ENCODE measurements at places on chromosomes 1 and 21.

- DNase-seq, result no peak
Observed at GRCh38 chr1:213693864-213694263, 293.9 kb upstream of the PROX1 start.

- no peak for DNase-seq
Observed at GRCh38 chr1:55822891-55823290, 607.7 kb upstream of the USP24 start.

- no peak for DNase-seq
Observed at GRCh38 chr1:53449021-53449420, 10.2 kb upstream of the DMRTB1 start.

DNA sequence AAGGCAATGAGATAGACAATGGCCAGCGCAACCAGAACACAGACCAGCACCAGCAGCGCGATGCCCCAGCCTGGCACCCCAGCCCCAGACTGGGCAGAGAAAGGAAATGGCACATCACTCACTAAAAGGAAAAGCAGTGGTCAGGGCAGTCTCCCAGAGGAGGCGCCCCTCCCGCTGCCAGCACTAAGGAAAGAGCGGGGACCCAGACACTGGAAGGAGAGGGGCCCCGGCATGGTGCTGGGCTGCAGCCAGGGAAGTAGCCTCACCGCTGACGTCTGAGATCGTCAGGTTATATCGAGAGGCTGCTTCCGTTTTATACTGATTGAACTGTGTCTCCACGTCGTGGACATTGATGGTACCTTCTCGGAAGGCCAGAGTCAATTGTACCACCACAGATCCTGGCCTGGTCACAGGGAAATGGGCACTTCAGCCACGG lies 13.8 kb downstream of the TRIM46 start:
- no peak for DNase-seq

DNA sequence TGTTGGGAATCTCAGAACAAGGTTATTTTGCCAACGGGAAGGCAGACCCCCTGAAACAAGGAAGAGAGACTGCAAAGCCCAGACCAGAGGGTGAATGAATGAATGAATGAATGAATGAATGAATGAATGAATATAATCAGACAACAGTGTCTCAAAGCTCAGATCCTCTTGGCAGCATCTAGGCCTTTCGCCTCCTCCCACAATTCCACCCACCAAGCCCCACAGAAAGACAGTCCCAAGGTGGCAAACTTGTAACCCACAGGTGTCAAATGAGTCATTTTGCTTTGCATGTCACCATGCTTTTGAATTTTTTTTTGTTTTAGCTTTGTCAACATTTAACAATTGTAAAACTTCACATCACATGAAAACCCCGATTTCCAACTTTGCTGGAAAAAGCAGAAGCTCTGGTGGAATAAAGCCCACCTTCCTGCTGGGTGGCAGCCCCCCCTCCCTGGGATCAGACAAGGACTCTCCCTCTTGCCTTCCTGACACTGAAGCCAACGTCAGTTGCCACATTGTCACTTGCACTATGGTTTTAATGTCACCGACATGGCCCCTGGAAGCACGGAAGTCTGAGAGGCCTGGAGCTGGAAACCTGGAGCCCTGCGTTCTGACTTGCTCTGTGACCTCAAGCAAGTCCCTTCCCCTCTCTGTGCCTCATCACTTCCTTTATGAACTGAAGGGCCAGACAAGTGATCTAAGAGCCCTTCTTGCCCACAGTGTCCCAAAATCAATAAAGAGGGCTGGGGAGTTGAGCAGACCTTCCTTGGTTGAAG lies 134.6 kb upstream of the RUNX3 start:
- DNase-seq, result no peak

GRCh38 chr1:182450087-182450486 lies at the start of gene RGSL1:
TSS of gene RGSL1 (plus strand) at chr1:182450146. CDS start at chr1:182450166, 20 bp downstream.
- no peak for DNase-seq

GRCh38 chr21:42317341-42317741 lies 2.1 kb upstream of the TFF3 start:
- DNase-seq, result no peak

GRCh38 chr1:222140206-222140605 lies 398.3 kb upstream of the DUSP10 start:
- no peak for DNase-seq

GRCh38 chr1:189805735-189806134 lies 671.9 kb downstream of the BRINP3 start:
- no peak for DNase-seq

DNA sequence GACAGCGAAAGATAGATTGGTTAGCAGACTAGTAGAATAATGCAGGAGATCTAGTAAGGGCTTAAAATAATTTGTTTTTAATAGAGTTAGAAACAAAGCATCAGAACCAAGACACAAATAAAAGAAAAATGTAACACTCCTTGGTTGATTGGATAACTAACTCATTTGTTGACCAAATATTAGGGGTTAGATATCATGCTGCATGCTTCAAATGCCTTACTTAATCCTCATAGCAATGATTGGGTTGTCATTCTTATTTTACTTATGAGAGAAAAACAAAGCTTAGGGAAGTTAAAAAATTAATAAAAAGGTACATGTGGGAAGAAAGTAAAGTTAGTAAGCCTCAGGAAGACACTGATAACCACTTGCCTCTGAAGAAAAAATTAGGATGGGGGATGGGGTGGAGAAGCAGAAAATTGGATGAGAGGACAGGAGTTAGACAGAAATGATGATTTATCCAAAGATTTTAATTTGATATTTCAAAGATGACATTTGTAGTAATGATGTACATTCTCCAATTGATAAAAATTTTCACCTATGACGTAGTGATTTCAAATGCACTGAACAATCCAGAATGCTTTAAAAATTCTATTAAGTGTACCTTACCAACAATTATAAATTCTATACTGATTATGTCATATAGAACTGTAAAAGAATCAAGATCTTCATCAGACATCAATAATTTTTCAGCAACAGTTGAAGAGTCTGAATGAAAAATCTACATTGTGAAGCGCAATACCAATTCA lies 374.7 kb downstream of the COL11A1 start:
- DNase-seq, result no peak

GRCh38 chr1:18072066-18072465 lies 35.5 kb upstream of the IGSF21 start:
- DNase-seq, result no peak

- DNase-seq, result no peak
Observed at GRCh38 chr1:181079382-181079781, 9.1 kb upstream of the IER5 start.

GRCh38 chr1:198436276-198436675 lies 104.2 kb downstream of the ATP6V1G3 start:
- DNase-seq, result no peak

- no peak for DNase-seq
Observed at GRCh38 chr1:51648180-51649109, 31.6 kb downstream of the OSBPL9 start.

GRCh38 chr1:215282557-215282956 lies 200.0 kb downstream of the KCNK2 start:
- DNase-seq, result no peak

DNA sequence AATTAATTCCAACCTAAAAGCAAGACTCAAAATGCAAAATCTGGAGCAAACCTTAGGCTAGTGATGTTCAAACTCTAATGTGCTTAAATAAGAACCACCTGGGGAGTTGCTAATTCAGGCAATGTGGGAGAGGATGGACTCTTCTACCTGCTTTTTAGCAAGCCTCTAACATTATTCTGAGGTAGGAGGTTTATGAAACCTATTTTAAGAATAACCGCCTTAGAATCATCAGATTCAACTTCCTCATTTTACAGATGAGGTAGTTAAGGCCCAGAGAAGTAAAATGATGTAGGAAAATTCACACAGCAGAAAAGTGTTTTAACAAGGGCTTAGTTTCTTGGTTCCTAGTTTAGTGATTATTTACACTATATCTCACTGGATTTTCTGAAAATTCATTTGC lies 8.6 kb upstream of the NTNG1 start:
- DNase-seq, result no peak

- DNase-seq, result no peak
Observed at GRCh38 chr1:205803986-205804385, 9.0 kb downstream of the SLC41A1 start.

- no peak for DNase-seq
Observed at GRCh38 chr1:94385308-94385929, 32.8 kb upstream of the ABCD3 start.

- no peak for DNase-seq
Observed at GRCh38 chr21:35849144-35849543, 211.2 kb downstream of the SETD4 start.

GRCh38 chr1:212119397-212119837 lies 83.9 kb downstream of the DTL start:
- no peak for DNase-seq

- DNase-seq, result no peak
Observed at GRCh38 chr1:186897008-186897407, 68.3 kb downstream of the PLA2G4A start.

DNA sequence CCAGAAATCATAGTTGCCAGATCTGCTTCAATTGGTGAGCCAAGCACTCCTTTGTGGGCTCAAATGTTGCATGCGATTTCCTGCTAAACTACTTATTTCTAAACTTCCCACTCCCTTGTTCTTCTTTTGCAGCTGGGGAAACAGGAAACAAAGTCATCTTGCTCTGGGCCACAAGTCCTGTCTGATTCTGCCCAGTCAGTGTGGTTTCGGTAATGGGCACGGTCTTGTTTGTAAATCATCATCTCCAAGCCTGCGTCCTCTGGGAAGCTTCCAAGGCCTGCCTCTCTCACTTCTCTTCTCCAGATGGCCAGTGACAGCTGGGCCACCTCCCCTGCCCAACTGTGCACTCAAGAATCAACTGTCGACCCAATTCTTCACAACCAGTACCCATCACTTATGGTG lies 4.4 kb downstream of the S100A8 start:
- no peak for DNase-seq

DNA sequence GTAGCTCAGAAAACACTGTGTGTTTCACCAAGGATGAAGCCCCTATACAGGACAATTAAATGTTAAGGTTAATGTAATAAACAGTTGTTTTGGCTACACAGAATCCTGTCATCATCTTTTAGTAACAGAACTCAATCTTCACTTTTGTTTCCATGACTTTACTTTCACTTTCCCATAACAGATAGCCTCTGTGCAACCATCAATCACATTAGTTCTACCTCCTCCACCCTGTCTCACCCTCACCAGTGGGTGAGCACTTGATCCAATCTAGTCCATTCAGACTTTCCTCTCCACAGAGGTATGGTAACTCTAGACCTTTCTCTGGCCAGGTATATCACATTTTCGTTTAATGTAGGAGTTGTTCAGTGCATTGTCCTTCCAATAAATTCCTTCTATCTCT lies 1018.5 kb downstream of the ADGRL2 start:
- no peak for DNase-seq

DNA sequence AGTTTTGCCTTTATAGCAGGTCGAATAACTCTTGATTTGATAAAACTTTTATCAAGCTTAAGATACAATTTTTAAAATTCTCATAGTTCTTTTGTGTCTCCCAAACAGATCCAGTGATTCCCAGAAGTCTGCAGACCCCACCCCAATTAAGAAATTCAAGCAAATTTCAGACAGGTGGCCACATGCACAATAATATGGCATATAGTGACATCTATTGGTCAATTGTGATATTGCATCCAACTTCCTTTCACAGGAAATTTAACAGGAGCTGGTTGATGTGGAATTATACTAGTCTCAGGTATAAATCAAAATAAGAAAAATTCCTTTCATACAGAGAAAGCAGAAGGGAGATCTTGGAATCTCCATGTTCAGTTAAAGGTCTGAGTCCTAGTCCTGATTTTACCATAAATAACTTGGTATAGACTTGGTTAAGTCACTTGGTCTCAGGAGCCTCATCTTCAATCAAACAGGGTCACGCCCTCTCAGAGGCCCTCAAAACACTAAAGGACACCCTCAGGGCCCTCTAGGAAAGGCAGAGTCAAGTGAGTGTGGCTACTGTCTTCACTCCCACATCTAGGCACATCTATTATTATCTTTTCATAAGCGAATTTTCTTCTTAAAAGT lies 24.1 kb downstream of the PIGM start:
- no peak for DNase-seq

DNA sequence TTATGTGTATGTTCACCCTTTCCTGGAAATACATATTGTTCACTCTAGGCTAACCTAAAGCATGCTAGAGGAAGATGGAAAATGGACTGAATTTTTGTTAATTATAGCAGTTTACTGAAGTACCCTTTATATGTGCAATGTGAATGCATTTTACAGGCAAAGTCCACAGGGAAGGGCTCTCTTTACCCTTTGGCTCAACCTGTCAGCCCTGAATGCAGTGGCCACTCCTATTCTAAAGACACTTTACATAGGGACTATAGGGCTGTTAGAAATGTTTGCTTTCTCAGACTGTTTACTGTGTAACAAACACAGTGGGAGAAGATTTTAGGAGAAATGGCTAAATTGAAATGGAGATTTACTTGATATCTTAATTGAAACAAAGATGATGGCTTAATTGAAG lies 78.5 kb downstream of the BRINP2 start:
- DNase-seq, result no peak

All from activated T-cell treated with anti-CD3 and anti-CD28 coated beads for 4 hours (primary cell).